ENCODE measurements at places on chromosomes 2 and 18.

DNA sequence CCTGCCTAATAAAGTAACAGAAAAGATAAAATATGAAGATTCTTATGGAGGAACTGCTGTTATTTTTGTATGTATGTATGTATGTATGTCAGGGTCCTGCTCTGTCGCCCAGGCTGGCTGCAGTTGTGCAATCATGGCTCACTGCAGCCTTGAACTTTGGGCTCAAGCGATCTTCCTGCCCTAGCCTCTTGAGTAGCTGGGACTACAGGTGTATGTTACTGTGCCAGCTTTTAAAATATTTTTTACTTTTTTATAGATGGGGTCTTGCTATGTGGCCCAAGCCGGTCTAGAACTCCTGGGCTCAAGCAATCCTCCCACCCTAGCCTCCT, 26.7 kb downstream of the ANKRD29 start:
- no peak for DNase-seq

- DNase-seq, result no peak
Observed at GRCh38 chr2:33059471-33060156, 112.9 kb downstream of the LTBP1 start.

DNA sequence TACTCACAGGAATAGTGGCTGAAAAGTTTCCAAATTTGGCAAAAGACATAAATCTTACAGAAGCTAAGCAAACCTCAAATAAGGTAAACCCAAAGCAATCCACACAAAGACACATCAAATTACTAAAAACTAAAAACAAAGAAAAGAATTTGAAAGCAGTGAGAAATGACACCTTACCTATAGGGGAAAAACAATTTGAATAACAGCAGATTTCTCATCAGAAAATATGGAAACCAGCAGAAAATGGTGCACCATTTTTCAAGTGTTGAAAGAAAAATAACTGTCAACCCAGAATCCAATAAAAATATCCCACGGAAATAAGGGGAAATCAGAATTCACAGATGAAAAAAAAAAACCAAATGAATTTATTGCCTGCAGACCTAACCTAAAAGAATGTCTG, 138.6 kb downstream of the PIGN start:
- DNase-seq, result no peak

GRCh38 chr2:31000970-31001369, 137.3 kb downstream of the GALNT14 start:
- no peak for DNase-seq

DNA sequence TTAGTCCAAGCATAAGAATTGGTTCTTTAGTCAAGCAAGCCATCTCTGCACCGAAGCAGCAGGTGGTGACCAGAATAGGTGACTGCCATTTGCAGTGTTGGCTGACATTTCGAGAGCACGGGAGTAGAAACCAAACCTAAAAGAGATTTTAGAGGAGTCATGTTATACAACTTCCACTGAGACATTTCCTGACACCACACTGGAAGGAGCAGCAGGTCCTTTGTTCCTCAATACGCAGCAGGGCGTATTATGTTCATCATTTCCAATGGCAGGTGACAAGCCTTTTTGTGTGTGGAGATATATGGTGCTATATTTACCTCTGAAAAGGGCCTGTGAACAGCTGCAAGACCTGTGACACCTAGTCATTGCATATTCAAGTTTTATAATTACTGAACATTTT, 418.8 kb upstream of the NETO1 start:
- DNase-seq, result no peak

DNA sequence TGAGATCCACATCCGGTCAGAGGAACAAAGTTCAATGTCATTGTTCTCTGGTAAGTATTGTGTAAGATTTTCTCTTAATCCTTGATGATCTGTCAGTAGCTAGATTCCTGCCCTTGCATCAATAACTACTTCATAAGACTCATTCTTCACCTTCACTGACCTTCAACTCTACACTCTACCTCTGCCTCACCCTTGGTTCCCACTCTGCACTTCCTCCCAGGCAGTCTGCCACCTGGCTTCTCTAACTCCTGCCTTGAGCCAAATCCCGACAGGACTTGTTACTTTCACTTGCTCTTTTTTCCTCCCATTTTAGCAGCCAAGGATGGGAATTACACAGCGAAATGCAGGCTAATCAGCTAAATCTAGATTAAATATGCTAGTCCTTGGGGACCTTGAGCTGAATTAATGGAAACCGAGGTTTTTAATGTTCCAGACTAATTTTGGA, 190.7 kb downstream of the DLGAP1 start:
- DNase-seq, result no peak

DNA sequence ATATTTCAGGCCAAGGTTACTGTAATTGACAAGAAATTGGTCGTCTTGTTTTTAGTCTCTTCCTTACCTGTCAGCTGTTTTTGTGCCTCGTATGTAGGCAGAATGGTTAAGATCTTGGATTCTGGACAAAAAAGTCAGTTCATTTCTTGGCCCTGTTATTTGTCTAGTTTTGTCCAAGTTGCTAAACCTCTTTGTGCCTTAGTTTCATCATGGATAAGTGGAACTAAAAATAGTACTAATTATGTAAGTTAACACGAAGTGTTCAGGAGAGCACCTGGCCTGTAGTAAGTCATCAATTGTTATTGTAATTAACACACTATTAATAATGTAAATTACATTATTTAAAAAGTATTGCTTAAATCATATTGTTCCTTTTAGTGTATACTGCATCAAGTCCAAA, 148.0 kb downstream of the PARD3B start:
- no peak for DNase-seq

GRCh38 chr2:186068139-186068801, 329.7 kb downstream of the FSIP2 start:
- DNase-seq, result no peak

- no peak for DNase-seq
Observed at GRCh38 chr2:74625658-74626425, 22.3 kb downstream of the M1AP start.

DNA sequence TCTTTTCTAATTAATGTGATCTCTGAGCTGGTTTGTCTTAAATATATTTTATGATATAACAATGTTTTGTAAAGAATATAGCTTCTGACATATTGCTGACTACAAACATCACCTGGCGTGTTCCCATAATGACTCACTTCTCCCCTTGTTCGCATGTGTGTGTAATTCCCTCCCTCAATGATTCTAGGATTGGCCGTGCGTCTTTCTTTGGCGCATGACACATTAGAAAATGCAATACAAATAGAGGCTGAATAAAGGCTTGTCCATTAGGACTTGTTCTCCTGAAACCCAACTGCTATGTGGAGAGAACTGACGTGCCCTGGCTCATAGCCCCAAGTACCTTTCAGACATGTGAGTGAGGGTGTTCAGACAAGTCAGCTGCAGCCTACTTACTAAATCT, 159.7 kb upstream of the CDH20 start:
- DNase-seq, result no peak
